ENCODE measurements at places on chromosomes 11 and 22.
A peak's percentile ranks its signal among the peaks of the same experiment; 100 is the strongest.

- no peak for DNase-seq
Measured at GRCh38 chr11:14898906-14899305, 6.9 kb upstream of the CYP2R1 start.

DNA sequence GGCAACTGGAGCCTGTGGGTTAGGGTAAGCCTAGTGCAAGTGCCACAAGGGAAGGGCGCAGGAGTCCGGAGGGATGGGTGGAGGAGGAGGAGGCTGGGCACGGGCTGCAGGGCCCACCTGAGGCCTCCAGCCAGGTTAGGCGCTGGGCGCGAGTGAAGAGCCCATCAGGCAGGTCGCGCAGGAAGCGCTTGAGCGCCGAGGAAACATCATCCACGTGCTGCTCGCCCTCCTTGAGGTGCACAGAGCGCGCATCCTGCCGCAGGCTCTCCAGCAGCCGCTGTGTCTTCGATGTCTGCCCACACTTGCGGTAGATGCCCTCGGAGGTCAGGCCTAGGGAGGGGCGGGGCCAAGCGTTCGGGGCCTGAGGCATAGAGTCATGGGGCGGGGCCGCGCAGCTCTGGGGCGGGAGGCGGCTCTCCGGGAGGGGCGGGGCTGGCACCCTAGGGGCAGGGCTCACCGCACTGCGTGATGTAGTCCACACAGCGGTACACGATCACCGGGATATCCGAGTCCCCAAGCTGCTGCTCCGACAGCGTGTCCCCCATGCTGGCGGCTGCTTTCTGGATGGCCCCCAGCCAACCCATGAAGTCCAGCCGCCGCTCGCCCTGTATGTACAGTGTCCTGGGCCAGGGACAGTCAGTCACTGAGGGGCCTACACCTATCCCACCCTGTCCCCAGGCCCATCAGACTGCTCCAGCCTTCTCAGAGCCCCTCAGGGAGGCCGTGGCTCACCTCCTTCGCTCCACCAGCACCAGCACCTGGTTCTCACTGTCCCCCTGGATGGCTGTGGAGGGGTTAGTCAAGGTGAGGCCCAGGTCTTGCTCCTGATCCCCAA lies 22.9 kb upstream of the PDE2A start:
- no peak for DNase-seq

GRCh38 chr22:19503869-19504268 lies 20.3 kb downstream of the CLDN5 start:
- DNase-seq = no peak

GRCh38 chr11:75152651-75153427 lies 1.9 kb downstream of the SLCO2B1 start:
- DNase-seq = no peak

- no peak for DNase-seq
Measured at GRCh38 chr11:113474362-113475159, 637 bp downstream of the DRD2 start.

- no peak for DNase-seq
Measured at GRCh38 chr22:46457502-46458488, 79.6 kb downstream of the CELSR1 start.

DNA sequence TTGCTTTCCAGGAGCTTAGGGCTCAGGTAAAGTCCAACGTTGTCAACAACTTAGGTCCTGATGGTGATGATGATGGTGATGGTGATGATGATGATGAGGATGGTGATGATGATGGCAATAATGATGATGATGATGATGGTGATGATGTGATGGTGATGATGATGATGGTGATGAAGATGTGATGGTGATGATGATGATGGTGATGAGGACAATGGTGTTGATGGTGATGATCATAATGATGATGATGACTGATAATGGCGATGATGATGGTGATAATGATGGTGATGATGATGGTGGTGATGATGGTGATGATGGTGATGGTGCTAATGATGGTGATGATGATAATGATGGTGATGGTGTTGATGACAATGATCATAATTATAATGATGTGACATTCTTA lies 750.2 kb downstream of the TBC1D22A start:
- no peak for DNase-seq

DNA sequence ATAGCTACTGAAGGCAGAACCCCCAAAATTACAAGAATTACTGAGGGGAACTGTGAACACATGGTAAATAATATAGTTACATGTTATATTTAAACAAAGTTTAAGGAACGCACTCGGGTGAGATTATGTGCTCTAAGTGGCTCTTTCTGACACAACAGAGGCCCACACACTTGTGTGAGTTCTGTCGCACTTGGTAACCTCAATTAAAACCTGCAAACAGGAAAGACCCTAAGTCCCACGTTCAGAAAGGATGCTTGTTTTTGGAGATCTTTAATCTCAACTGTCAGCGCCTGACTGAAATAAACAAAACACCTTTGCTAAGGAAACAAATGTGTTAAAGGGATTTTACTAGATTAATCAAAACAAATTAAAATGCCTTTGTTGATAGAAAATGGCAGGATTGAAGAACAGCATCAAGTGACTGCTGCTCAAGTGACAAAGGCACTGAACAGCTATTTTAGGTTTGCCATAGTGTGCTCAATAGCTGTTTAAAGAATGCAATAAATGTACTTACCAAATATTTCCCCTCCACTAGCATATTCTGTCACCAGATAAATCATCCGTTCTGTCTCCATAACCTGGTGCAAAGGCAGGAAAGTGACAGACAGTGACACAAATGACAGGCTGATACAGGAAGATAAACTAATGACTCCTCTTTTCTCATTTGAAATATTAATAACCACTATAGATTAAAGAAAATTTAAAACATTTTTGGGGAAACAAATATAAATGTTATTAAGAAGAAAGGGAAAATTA lies 116.3 kb upstream of the APOA1 start:
- no peak for DNase-seq

DNA sequence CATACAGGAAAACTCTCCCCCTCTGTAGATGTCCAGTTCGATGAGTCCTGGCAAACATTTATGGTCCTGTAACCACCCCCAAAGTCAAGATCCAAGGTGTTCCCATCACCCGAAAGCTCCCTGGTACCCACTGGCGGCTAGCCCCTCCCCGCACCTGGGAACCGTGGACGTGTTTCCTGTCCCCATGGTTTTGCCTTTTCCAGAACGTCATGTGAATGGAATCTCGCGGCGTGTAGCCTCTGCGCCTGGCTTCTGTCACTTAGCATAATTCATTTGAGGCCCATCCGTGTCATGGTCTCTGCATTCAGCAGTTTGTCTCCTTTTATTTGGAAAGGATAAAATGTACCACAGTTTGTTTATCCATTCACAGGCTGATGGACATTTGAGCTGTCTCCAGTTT lies 106.3 kb downstream of the KCNQ1 start:
- DNase-seq = no peak

DNA sequence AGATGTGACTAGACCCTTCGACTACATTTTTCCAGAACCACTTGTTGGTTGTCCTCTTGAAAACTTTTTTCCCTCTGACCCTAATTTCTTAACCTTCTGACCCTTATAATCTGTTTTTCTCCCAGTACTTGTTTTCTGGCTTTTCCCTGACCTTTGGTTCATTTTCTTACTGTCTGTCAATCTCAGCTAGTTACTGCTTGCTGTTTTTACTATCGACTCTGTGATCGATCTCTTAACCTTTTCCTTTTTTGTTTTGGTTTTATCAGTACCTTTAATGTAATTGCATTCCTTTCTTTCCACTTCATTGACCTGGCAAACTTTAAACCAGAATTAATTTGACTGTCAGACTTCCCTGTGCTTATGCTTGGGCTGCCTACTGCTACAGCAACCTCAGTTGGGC lies 92.8 kb downstream of the DDX10 start:
- no peak for DNase-seq

GRCh38 chr11:12542186-12542935 lies 131.9 kb upstream of the TEAD1 start:
- DNase-seq = no peak

DNA sequence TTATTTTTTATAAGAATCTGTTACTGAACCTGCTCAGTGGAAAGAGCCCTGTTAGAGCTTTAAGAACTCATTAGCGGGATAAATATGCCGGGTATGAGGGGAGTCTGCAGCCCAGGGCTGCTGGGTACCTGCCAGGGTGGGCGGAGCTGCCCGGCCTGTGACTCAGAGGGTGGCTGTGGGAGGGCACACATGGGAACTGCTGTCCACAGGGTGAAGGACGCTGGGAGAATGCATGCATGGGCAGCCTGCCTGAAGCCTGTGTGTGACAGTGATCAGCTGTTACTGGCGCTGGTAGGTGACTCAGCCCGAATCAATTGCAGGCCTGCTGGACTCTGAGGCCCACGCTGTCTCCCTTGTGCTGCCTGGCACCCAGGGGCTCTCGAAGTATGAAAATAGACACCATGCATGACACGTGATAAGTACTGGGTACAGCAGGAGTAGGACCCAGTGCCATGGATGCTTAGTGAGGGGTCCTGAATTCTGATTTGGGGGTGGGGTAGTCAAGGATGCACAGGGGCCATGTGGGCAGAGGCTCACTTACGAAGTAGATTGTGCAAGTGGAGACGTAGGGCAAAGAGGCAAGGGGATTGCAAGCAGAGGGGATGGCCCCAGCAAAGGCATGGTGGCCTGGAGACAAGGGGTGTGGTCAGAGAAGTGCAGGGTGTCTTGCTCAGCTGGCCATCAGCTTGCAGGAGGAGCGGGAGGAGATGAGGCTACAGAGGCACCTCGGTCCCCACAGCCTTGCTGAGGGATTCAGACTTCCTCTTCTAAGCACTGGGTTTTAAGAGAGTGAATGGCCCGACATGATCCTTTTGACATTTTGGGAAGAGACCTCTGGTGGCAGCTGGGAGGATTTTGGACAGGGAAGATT lies 36.5 kb downstream of the GRIK4 start:
- peak; percentile 67 for DNase-seq

DNA sequence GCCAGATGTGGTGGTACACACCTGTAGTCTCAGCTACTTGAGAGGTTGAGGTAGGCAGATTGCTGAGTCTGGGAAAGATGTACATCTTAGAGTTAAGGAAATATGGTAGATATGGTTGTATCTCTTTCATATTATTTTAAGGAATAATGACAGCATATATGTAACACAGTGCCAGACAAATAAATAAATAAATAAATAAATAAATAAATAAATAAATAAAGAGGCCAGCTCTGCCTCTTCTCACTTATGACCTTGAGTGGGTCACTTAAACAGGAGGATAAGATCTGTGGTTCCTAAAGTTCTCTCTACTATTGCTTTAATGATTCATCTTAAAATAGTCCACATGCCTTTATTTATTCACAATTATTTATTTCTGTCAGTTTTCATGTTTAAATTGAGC lies 890.9 kb upstream of the TENM4 start:
- DNase-seq = no peak

- no peak for DNase-seq
Measured at GRCh38 chr11:130603335-130603906, 155.0 kb downstream of the ADAMTS15 start.

DNA sequence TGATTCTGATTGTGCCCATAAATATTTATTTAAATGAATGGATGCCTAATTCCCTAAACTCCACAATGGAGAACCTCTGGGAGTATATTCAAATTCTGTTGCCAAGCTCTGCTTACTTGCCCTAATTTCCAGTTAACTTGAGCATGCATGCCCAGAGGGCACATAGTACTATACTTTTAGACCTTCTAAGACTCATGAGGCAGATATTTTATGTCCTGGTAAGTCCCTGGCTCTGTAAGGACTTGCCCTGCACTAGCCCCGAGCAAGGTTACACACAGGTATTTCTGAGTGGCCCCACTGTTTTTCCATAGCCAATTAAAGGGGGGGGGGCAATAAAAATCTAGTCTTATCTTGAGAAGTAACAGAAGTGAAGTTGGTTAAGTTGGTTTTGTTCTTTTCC lies 21.1 kb upstream of the CAPRIN1 start:
- no peak for DNase-seq

- no peak for DNase-seq
Measured at GRCh38 chr11:65558930-65559509, 861 bp upstream of the LTBP3 start.

DNA sequence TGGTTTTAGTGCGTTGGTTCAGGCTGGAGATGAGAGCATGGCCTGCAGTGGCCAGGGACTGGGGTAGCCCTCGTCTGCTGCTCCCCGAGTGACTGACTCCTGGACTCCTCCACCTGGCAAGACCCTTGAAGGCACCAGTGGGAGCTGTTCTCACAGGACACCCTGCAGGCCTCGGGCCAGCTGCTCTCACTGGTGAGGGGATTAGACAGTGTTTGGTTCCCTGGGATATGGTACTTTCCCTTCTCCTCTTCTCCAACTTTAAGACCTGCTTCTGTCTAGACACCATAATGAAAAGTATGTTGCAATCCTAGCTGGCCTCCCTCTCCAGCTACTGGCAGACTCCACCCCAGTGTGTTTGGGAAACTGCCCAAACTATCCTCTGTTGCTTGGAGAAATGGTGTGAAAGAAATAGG lies 168.8 kb upstream of the CADM1 start:
- DNase-seq = no peak

GRCh38 chr11:67314218-67314617 lies 10.9 kb downstream of the SSH3 start:
- DNase-seq = no peak

- no peak for DNase-seq
Measured at GRCh38 chr11:70828593-70829082, 423.7 kb downstream of the SHANK2 start.

DNA sequence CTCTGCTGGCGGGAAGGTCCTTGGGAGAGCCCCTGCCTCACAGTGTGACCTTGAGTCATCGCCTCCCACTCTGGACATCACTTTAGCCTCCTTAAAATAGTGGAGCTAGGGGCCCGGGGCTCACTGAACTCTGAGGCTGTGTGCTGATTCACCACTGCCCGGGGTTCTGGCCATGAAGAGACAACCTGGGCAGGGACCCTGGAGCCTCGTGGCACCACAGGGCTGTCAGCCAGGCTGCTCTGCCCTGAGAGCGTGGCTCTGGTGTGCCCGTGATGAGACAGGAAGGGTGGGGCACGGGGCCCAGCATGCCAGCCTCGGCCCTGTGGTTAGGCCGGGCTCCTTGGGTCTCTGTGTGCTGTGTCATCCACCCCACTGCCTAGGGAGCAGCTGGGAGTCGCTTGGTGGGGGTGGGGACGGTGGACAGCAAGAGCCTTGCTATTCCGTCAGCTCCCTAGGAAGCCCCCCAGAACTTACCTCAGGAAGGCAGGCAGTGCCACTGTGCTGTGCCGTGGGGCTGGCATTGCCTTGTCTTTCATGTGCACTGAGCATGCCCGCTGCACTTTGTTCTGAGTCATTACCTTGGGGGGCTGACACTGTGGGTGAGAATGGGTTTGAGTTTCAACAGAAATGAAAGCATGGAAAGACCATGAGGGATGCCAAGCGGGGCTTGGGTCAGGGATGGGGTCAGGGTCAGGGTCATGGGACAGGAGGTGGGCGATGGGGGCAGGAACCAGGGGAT lies 31.7 kb downstream of the TPCN2 start:
- DNase-seq = no peak

DNA sequence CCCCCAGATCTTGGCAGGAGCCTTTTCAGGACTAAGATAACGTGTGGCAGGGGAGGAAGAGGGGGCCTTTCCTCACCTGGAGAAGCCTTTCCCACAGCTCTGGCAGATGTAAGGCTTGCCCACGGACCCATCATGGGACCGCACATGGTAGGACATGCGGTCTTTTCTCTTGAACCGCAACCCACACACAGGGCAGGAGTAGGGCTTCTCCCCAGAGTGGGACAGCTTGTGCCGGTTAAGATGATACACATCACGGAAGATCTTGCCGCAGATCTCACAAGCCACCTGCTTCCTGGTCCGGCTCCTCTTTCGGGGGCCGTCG lies 1.9 kb downstream of the PATZ1 start:
- no peak for DNase-seq
